C1 segment of cervical spinal cord (tissue), 14 donors: ENCODE measurements at places on chromosomes 11 and 22.

- DNase-seq = no peak
Measured at GRCh38 chr11:57269571-57270021, 32.5 kb upstream of the APLNR start.

- DNase-seq = no peak
Measured at GRCh38 chr11:114158886-114159285, 99.4 kb downstream of the ZBTB16 start.

DNA sequence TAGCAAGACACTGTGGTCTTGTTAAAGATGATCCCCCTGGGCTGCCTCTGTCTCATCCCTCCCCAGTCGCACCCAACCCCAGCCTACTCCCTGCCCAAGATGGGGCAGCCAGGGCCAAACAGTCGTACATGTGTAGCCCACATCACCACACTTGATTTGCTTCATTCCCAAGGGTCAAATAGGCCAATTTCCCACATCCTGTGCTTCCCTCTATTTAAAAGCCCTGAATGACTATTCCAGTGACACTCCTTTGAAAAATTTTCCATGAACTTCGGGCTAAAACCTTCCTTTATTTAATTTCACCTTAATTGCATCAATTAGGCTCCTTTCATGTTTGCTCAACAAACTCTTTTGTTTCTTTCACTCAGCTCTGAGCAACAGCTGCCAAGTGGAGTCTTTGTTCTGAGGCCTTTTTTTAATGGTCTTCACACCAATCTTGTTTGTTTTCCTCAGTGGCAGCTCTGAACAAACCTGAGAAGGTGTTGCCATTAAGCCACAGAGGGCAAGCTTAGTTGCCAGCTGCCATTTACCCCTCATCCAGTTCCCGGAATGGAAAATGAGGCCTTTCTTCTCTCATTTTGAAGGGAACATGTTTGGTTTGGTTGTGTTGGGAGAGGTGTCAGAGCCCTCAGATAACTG is 126.9 kb downstream of the APIP start:
- DNase-seq = no peak

DNA sequence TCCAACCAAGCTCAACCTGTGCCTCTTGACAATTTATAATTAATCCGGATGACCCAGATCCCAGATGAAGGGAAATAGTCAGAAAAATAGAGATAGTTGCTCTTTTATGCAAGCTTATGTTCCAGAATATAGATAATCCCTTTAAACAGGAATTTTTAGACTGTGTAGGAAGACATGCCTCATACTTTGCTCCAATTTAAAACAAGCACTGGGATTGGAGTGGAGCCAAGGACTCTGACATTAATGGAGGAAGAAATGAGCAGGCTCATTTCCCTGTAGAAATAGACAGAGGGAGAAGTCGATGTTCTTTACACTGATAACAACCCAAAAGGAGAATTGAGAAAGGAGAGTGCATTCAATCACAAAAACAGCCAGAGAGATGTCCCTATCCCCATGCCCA is 70.1 kb upstream of the LRRC55 start:
- no peak for DNase-seq

- DNase-seq = peak; percentile 13
Measured at GRCh38 chr22:42171946-42172719, 41.5 kb upstream of the CYP2D6 start.

- no peak for DNase-seq
Measured at GRCh38 chr22:36289406-36289870, 36.5 kb downstream of the APOL1 start.

- no peak for DNase-seq
Measured at GRCh38 chr11:1837171-1838076, 1.4 kb upstream of the TNNI2 start.

DNA sequence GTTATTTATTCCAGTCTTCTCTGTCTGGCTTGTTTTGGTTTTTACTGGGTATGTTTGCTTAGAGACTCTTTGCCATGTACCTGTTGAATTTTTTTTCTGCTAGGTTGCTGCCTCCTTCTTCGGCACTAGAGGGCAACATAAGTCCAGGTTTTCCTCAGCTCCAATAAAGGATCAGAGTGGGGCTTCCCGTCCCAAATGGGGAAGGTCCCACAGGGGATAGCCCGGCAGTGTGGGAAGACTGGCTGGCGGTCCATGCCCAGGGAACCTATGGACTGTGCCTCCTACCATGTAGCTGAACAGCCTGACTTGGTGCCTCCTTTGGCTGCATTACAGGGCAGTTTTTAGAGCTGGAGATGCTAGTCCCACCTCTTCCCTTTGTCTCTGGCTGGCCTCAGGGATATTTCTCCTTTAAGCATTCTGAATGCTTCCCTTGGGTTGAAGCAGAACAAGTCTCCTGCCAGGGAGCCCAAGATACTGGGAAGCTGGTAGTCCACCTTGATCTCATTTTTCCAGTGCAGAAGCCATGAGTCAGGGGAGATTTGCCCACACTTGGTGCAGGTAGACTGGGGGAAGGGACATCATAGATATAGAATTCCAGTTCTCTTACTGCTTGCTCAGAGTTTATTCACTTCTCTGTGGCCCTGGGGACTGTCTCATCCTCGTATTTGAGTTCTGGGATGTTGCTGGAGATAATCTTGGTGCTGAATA is 60.2 kb downstream of the BRD1 start:
- DNase-seq = no peak
